Heart left ventricle (tissue), 16 donors: ENCODE measurements at places on chromosomes 4 and X.

- peak; percentile 39 for DNase-seq
Observed at GRCh38 chr4:113610537-113610936, 151.0 kb downstream of the CAMK2D start.

GRCh38 chr4:182856862-182857261 is 60.3 kb downstream of the DCTD start:
- no peak for DNase-seq

DNA sequence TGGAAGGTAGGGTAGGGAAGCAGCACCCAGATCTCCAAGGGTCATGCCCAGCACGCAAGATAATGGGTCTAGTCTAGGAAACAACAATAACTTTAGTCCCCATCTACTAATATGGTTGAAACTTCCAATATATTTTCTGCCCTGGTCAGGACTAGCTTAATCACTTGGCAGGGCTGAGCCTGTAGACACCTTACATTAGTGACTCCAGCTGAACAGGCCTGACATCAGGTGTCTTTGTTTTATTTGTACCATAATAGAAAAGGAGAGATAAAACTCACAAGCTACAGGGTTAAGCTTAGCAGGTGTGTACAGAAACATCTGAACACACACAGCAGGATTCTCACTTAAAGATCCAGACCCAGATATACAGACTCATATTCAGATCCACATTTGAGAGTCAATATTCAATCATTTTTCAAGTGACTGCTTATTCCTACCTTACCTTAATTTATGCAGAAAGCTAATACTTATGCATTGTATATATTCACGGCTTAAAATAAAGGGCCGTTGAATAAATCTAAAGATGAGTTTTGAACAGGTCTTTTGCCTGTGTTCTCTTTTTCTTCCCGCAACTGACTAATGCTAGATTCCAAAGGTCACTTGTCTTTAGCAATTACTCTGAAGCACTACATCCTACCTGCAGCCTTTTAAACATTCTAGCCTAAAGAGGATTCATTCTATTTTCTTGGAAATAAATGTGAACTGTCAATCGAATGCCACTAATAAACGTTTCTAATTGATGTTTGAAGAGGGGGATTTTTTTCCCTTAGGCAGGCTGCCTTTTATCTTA is 745.3 kb downstream of the RPA4 start:
- no peak for DNase-seq

- no peak for DNase-seq
Observed at GRCh38 chr4:42048394-42048793, 58.1 kb downstream of the SLC30A9 start.

- no peak for DNase-seq
Observed at GRCh38 chrX:2828344-2828958, at the start of gene GYG2. TSS of gene GYG2 (plus strand) at chrX:2828930. CDS start at chrX:2830189, 1,259 bp downstream.

DNA sequence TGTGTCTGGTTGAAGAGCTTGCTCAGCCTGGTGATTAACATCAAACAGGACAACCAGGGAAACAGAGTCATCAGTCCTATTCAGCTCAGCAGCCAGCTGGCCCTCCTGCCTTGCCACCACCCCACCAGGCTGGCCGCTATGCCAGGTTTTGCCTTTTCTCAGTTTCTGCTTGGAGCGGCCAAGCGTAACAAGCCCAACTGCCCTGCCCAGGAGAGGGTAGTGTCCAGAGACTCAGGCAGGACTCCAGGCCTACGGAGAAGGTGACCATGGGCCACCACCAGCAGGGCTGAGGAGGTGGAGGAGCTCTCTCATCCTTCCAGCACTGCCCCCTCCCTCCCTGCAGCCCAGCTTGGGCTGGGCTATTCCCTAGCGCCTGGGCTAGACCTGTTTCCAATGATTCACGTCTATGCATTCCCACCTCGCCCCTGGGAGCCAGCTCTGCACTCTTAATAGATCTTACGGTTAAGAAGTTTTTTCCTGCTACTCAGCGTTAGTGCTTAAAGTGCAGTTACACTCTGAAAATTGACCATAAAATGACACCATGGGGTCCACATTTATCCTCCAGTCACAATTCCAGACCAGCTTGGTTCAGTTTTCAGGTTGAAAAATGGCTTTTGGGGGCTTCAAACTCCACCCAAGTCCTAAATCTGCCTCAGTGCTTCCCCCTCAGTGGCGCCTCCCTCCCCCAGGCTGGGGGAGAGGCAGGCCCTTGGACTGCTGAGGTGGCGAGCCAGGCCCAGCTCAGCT is 124.0 kb upstream of the PJA1 start:
- no peak for DNase-seq

- no peak for DNase-seq
Observed at GRCh38 chr4:13542577-13543031, 1.7 kb downstream of the NKX3-2 start.

DNA sequence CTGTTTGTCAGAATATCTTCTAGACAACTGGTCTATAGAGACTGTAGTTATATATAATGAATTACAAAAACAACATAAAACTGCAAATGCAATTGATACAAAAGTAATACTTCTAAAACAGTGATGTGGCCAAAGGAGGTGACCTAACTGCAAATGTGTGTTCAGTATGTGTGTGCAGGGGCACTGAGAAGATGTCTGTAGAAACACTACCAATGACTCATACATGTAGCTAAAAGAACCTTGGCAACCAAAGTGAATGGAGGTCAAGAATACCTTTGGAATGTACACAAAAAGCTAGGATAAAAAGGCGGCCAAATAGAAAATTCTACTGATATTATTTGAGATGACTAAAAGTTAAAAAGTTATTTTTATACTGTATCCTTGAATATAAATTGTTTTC is 261.8 kb downstream of the CAMK2D start:
- DNase-seq = no peak

DNA sequence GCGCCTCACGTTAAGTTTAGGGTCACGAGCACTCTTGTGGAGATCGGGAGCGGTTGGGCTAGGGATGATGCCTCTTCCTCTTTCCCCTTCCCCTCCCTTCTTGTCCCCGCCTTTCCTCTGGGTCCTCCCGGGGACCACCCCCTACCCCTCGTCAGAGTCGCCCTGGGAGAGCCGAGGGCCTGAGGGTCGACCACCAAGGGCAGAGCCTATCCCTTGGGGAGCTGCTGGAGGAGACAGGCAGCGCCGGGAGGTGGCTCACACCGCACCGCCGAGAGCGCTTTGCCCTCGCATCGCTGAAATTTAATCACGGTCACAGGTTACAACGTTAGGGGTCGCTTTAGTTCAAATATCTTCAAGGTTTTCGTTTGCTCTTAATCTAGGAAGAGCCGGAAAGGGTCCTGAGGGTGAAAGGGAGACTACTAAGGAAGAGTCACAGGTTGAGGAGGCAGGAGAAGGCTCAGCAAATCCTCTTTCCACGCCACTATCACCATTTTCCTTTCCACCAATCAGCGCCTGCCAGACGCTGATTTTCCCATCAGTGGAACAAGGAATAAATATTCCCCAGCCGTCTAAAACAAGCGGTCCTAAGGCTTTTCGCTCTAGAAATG is 528 bp upstream of the SNCA start:
- DNase-seq = peak; percentile 10

DNA sequence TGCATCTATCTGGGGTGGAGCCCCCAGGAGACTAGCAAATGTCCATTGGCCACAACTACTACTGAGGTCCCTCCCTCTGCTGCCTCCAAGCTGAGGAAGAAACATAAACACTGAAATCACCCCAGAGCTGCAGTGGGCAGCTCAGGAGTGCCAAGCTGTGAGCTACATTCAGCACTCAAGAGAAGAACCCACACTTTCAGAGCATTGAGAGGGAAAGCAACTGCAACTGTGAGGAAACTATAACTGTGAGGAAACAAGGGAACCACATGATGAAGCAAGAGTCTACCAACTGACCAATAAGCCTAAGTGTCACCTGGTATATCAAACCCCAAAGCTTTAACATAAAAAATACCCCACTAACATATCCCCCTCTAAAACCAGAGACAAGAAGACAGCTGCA is 373.5 kb upstream of the TACR3 start:
- DNase-seq = no peak

- DNase-seq = no peak
Observed at GRCh38 chr4:183571350-183571941, 66.6 kb downstream of the ING2 start.

- DNase-seq = no peak
Observed at GRCh38 chrX:139725720-139726119, 17.8 kb upstream of the MCF2 start.

- DNase-seq = no peak
Observed at GRCh38 chrX:79366556-79366872, 620 bp downstream of the ITM2A start.

DNA sequence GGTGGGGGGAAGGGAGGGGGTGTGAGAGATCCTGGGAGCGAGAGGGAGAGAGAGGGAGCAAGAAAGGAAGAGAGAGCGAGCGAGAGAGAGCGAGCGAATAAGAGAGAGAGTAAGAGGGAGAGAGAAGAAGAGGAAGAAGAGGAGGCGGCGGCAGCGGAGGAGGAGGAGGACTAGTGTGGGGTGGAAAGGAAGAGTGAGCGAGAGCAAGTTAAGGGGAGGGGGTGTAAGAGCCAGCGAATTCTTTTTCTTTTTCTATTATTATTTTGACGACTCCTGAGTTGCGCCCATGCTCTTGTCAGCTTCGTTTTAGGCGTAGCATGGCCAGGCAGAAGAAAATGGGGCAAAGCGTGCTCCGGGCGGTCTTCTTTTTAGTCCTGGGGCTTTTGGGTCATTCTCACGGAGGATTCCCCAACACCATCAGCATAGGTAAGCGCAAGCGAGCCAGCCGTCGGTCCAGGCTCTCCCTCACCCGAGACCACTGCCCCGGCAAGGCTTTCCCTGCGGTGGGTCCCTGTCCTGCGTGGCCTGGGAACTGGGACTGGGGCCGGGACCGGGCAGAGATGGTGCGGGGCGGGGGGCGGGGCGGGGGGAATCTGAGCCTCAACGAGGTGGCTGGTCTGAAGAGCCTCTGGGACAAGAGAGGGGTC is at the start of gene GRIA3:
Gene GRIA3 (plus strand): TSS at position 60 of the 647 bp plus-strand sequence. CDS start 258 bp downstream, at position 318.
- no peak for DNase-seq

DNA sequence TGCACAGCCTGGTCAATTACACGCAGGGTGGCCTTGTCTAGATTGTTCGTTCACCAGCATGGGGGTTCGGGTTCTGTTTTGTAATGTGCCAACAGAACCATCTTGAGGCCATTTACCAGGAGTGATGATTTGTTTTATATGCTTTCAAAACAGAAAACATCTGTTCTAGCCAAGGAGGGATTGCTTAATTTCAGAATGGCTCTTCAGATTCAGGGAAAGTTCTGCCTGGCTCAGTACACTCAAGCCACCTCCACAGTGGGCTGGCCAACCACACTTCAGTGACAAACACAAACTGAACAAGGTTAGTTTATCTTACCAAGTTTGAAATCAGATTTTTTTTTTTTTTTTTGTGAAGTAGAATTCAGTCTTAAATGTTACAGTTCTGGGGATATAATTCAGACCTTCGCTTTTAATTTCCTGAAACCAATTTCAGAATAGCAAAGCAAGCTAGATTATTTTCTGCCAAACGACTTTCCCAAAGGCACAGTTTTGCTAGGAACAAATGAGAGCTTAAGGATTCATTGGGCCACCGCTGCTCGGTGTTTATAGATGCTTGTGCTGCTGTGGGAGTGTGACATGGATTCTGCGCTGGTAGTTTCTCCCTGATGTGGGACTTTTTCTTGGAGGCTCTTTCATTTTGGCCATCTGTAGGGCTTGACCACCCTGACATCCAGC is 23.4 kb downstream of the SMS start:
- DNase-seq = no peak

- DNase-seq = no peak
Observed at GRCh38 chr4:164446516-164446915, 307.4 kb upstream of the SMIM31 start.

GRCh38 chr4:172348426-172348825 is 535.2 kb downstream of the GALNTL6 start:
- DNase-seq = no peak

- no peak for DNase-seq
Observed at GRCh38 chr4:189302719-189303118, 638.0 kb upstream of the FRG1 start.

- DNase-seq = no peak
Observed at GRCh38 chr4:73446336-73446938, 10.4 kb downstream of the AFP start.

- DNase-seq = no peak
Observed at GRCh38 chrX:46698691-46699090, 60.2 kb downstream of the SLC9A7 start.
